ENCODE measurements at places on chromosomes 2 and 18.

GRCh38 chr2:51032751-51033330 lies 909 bp upstream of the NRXN1 start:
- no peak for DNase-seq

DNA sequence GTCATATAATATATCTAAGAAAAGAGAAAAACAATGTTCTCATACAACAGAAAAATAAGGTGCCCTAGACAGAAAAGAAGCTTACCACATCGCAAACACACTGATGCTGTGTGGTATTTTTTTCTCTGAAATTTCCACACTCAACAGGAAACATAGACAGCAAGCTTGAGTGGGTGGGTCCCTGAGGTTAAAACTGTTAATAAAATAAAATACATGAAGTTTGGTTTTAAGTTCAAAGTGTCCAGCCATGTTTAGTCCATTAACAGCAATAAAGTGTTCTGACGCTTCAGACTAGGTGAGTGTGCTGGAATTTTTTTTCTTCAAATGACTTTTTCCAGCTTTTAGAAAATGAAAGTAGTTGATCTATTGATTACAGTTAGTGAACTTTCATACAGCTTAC lies 83.3 kb upstream of the EPB41L5 start:
- no peak for DNase-seq

- DNase-seq, result no peak
Measured at GRCh38 chr2:208657468-208657867, 250.9 kb downstream of the PTH2R start.

- DNase-seq, result no peak
Measured at GRCh38 chr2:241040081-241040803, 41.8 kb downstream of the SNED1 start.

- peak; percentile 95 for DNase-seq
Measured at GRCh38 chr2:97662895-97663625, 784 bp downstream of the ACTR1B start.

DNA sequence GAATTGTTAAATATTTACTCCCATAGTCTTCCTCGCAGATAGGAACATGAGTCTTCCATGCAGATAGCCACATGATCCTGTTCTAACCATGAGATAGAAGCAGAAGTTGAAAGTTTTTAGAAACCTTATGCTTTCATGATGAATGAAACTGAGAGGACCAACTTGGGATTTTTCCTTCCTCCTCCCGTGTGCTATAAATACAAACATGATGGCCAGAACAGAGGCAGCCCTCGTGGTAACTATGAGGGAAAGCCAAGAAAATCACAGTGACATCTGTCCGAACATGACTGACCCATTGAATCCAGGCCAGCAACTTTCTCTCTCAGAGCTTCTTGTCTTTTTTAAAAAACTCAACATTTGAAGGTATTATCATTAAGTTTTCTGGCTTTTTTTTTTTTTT lies 78.5 kb downstream of the ACAA2 start:
- DNase-seq, result peak; percentile 18

Data from inflammatory macrophage treated with lipopolysaccharide for 4 hours (primary cell).